Stimulated activated naive CD8-positive, alpha-beta T cell treated with anti-CD3 and anti-CD28 coated beads, Interleukin-15, Interleukin-2, amounts not matched to agents 100 U/mL and 50 U/mL, for 24 hours (primary cell): ENCODE measurements at places on chromosomes 5 and 9.

GRCh38 chr5:163789870-163790269 is 284.5 kb downstream of the MAT2B start:
- no peak for DNase-seq

GRCh38 chr9:122158202-122158601 is 1.4 kb downstream of the NDUFA8 start:
- peak; percentile 32 for DNase-seq

GRCh38 chr5:57503433-57503832 is 20.8 kb upstream of the ACTBL2 start:
- no peak for DNase-seq

DNA sequence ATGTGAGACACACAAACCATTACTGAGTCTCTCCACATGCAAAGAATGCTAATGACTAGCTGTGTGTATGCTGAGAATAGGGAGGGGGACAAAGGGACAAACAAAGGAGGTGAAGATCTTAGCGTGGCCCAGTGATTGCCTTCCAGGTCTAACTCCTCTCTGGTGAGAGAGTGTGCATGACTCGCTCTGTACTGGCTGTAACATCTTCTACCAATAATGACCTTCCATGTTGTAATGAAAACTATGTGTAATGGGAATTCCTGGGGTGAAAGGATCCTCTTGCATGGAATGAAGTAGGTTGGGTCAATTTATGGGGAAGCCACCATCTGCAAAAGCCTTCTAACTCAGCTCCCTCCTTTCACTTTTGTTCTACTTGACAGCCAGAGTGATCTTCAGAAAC is 24.4 kb upstream of the GPR151 start:
- no peak for DNase-seq

DNA sequence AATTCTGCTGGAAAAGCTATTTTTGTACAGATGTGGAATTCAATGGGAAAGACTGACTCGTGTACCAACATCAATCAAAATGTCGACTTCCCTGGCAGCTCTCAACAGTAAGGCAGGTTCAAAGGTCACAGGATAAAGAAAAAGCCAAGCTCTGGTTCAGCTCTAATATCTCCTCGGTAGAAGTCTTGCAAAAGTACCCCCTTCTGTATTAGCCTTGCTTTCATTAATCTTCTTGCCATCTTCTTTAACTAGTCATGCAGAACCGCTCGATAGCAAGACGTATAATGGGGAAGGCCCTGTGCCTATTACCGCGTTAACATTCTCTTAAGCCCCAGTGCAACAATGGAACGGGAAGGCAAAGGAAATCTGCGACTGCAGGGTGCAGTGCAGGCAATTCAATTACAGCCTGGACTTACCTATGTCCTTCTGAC is 201.2 kb downstream of the GAPVD1 start:
- DNase-seq: no peak

- peak; percentile 6 for DNase-seq
Measured at GRCh38 chr5:82165740-82166530, 112.2 kb downstream of the RPS23 start.
